ENCODE measurements at places on chromosomes 2 and 18.

DNA sequence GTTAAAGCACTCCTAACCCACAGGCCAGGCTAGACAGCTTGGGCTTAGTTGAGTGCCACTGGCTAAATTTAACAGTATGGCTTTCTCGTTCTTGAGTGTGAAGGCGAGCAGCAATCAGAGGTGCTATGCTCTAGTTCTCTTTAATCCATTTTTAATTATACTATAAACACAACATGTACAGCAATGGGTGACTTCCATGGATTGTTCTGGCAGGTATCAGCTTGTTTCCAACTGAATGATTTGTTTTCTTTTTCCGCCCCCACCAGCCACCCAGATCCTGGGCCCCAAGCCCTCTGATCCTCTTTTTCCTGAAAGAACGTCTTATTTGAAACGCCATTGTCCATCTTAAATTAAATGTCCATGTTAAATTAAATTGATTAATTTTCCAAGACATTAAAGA is 244.8 kb downstream of the IKZF2 start:
- DNase-seq, result no peak

GRCh38 chr2:12661489-12661888 is 55.2 kb upstream of the TRIB2 start:
- DNase-seq, result no peak

GRCh38 chr18:12774982-12775381 is 72.1 kb downstream of the PSMG2 start:
- DNase-seq, result no peak

DNA sequence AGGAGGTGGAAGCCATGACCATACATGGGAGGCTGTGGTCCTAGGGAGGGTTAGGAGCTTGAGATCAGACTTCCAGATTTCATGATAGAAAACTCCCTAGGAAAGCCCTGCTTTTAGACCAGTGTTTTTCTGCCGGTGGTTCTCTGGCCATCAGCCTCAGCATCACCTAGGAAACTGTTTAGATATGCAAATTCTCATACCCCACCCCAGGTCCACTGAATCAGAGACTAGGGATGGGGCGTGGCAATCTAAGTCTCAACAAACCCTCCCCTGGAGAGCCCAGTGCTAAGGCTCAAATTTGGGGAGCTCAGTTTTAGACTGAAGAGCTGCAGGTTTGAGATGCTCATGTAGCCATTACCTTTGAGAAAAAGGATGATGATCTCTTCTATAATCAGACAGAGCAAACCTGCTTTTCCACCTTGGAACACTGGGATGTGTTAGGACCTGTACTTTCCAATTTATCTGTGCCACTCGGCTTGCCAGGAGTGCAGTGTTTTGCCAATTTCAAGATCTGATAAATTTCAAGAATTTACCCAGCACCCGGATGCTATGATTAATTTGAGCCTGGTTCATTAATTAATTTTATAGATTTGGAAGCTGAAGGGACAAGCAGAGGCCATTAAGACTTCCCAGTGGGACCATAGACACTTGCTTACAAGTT is 31.5 kb upstream of the LYPD6B start:
- no peak for DNase-seq

- no peak for DNase-seq
These were observed 400.5 kb upstream of the RAB12 start for GRCh38 chr18:8208716-8209115.

GRCh38 chr18:4854671-4855070 is 342.4 kb downstream of the AKAIN1 start:
- no peak for DNase-seq
